ENCODE measurements at places on chromosomes 5 and 9.

- DNase-seq, result no peak
Observed at GRCh38 chr9:86822006-86822801, 125.1 kb downstream of the GAS1 start.

DNA sequence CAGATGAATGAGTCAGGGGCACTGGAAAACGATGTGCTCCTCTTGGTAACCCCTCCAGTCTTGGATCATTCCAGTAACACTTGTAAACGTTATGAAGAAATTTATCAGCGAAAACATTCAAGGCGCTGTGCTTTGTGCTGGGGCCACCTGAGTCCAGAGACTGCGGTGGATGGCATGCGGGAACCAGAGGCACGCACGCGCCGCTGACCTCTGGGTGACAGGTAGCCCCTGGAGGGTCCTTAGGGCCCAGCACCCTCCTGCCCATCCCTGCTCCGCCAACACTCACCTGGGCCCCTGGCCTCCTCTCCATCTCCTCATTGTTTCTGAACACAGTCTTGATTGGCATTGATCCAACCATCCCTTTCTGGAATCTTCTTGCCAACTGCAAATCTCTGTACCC lies 86.9 kb downstream of the DAP start:
- DNase-seq, result no peak

- DNase-seq, result no peak
Observed at GRCh38 chr9:127033789-127034188, 88.6 kb downstream of the ANGPTL2 start.

DNA sequence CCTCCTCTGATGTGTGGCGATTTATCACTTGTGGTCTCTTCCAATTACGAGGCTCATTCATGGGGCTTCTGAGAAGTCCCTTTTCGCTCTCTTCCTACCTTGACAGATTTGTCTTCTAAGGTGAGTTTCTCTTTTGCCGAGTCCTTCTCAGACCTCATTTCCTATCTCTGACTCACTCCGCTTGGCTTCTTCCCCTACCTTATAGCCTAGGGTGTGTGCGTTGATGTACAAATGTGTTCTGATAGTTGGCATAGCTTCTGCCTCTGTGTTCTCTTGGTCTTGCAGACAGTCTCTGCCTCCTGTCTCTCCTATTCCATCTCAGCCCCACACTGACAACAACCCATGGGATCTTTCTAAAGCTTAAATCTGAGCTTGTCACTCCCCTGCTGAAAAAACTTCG lies 56.9 kb upstream of the SHB start:
- DNase-seq, result no peak

- no peak for DNase-seq
Observed at GRCh38 chr9:114282507-114282906, 40.4 kb upstream of the ORM1 start.

DNA sequence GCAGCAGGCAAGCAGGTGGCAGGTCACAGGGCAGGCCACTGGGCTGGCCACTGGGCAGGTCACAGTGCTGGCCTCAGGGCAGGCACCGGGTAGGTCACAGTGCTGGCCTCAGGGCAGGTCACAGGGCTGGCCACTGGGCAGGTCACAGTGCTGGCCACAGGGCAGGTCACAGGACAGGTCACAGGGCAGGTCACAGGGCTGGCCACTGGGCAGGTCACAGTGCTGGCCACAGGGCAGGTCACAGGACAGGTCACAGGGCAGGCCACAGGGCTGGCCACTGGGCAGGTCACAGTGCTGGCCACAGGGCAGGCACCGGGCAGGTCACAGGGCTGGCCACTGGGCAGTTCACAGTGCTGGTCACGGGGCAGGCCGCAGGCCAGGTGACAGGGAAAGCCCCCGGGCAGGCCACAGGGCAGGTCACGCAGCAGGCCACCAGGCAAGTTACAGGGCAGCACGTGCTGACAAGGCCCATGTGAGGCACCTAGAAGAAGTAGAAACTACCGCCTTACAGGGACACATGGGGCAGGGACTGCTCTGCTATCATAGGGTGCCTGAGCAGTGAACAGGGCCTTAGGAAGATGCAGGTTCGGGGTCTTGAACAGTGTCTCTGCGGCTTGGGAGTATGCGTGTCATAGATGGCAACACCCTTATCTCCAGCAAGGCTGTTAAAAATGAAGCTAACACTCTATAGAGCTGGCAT lies 18.6 kb upstream of the MED10 start:
- DNase-seq, result no peak

- DNase-seq, result no peak
Observed at GRCh38 chr9:20562051-20562450, 60.2 kb downstream of the MLLT3 start.

- DNase-seq, result no peak
Observed at GRCh38 chr5:138149530-138149929, 10.3 kb upstream of the NME5 start.

Data from activated CD8-positive, alpha-beta memory T cell treated with anti-CD3 and anti-CD28 coated beads, Interleukin-2, amount 50 U/mL, for 4 hours (primary cell).